ENCODE measurements at places on chromosomes 16 and 17.

DNA sequence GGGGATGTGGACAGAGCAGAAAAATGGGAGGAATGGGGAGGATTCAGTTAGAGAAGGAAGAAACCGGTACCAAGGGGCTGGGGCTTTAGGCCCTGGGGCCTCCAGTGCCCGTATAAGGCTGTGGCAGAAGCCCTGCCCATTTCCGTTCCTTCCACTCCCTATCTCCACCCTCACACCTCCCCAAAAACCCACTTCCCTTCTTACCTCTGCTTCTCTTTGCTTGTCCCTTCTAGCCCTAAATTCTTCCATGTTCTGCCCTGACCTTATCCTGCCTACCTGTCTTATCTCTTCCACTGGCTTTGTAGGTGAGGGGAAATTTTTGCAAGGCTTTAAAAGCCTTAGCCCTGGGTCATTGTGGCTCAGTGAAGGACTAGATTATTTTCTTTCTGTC is 4.1 kb downstream of the RNF167 start:
- no peak for DNase-seq

GRCh38 chr16:76335180-76335974 is 58.2 kb downstream of the CNTNAP4 start:
- no peak for DNase-seq

DNA sequence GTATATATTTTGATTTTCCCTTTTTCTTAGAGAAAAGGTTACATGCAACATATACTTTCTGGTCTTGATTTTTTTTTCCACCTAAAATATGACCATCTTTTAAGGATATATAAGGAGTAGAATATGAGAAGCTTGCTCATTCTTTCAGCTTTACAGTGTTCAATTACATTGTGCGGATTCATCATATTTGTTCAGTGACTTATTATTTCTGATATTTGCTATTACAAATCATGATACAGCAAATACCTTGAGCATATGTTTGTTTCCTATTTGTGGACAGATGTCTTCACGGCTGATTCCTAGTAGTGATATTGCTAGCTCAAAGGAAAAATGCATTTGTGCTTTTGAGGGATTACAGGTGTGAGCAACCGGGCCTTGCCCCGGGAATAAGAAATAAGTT is 18.1 kb downstream of the KATNIP start:
- no peak for DNase-seq

DNA sequence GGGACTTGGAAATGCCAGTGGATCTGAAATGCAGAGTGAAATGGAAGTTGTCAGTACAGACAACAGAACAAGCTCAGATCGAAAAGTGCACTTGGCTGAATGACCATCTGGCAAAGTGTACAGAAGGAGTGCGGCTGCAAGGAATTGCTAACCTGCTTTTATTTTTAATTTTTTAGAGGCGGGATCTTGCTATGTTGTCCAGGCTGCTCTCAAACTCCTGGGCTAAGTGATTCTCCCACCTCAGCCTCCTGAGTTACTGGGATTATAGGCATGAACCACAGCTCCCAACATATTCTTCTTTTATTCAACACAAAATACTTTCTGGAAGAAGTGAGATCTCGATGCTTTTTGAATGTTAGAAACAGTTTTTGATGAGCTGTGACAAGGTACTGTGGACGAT is 3.6 kb downstream of the LRRC59 start:
- DNase-seq, result no peak

DNA sequence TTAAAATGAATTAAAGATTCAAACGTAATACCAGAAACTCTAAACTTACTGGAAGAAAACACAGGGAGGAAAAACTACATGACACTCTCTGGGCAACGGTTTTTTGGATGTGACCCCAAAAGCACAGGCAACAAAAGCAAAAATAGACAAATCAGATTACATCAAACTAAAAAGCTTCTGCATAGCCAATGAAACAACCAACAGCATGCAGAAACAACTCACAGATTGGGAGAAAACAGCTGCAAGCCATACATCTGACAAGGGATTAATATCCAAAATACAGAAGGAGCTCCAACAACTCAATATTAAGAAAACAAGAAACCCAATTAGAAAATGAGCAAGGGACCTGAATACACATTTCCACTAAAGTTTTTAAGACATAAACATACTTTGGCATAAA is 69.2 kb upstream of the ALOX12 start:
- DNase-seq, result no peak

GRCh38 chr17:4485676-4486646 is 12.7 kb upstream of the SPNS2 start:
- DNase-seq, result no peak

DNA sequence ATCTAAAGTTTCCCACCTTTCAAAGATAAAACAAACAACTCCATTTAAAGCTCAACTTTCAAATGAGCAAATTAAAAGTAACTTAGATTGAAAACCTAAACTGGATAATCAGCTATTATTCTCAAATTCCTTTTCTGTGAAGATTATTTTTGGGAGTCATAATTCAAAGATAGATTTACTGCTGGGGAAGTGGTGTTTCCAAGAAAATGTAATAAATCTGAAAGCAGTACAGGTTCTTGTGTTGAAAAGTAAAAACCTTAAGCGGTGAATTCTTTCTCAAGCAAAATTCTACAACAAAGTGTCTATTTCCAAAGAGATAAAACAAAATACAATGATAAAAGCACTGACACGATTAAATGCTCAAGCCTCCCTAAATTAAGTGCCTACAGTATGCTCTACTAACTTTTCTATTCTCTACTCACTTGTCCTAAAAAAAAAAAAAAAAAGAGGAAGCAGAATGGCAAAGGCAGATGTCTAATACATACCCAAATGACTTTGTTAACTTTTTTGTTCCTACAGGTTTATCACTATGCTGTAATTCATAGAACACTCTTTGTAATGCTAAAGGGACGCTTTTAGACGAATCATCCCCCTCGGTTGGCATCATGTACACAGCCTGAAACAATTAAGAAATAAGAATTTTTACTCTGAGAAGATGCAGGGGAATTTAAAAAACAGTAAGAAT is 34.5 kb downstream of the LITAFD start:
- no peak for DNase-seq

DNA sequence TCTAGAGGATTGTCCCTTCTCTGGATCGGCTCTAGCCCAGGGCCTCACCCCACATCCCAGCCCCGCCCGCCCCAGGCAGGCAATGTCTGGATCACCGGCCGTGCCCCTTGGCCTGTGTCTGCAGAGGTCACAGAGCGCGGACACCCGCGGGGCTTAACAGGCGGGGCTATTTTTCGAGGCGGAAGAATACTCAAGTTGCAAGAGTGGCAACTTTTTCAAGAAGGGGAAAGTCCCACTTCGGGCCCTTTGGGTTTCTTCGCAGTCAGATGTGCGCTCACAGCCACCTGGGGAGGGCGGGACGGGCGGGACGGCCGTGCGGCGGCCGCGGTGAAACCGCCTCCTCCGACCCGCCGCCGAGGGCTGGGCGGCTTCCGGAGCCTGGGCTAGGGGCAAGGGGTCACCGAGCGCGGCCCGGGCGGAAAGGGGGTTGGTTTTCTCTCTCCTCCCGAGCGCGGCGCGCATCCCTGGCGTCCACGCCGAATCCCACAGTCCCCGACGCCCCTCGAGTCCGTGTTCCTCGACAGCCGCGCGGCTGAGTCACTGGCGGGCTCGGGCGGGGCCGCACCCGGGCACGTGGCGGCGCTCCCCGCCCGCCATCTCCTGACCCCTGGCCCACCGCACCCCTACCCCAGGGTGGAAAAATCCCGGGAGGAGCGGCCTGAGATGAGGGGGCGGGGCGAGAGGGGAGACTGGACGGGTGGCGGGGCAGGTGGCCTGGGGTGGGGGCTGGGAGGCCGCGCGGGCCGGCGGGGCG is 1.2 kb upstream of the PFN1 start:
- DNase-seq, result peak; percentile 81

GRCh38 chr16:48622456-48623303 is 12.7 kb upstream of the N4BP1 start:
- DNase-seq, result no peak

DNA sequence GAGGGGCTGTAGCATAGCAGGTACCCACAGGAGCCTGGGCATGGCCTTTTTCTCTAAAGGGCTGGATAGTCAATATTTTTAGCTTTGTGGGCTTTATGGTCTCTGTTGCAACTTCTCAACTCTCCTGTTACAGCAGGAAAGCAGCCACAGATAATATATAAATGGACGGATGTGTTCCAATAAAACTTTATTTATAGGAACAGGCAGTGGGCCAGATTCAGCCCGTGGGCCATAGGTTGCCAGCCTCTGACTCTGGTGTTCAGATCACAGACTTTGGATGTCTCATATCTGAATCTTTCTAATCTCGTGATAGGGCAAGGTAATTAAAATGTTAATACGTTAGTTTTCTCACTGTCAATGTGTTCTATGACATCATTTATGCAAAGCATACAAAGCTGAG is 136.4 kb downstream of the WWOX start:
- DNase-seq, result no peak

DNA sequence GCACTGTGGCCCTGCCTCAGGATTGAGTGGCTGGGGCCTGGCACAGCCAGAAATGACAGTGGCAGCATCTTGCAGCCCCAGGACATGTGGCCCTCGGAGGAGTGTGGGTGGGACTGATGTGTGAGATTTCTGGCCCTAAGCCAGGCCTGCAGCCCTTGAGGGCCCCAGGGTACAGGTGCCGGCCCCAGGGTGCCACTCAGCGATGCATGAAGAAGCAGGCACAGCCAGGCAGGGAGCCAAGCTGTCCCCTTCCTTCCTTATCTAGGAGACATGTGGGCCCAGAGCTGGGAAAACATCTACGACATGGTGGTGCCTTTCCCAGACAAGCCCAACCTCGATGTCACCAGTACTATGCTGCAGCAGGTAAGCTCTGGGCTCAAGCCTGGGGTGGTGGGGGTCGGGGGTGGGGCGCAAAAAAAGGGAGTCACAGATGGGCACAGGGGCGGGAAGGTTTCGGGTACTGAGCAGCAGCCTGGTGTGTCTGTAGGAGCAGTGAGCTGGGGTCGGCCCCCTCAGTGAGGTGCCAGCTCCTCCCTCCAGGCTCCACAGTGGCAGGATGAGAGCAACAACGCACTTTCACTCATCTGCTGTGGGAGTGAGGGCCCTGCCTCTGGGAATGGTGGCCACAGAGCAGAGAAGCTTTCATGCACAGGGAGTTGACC is 4.1 kb downstream of the ACE start:
- no peak for DNase-seq

DNA sequence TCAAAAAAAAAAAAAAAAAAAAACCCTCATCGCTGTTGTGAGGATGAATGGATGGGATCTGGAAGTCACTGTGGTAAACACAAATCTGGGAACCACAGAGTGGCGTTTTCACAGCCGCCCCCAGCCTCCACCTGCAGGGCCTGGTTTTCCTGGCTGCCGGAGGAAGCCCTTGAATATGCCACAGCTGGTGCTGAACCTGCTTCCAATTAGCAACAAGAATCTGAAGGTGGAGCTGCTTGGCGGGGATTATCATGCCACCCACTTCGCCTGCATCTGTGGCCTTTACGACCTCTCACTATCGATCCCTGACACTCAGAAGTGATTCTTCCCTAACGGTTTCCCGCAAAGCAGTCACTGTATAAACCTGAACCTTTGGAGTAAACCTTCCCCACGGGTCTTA is 16.1 kb downstream of the MRM3 start:
- DNase-seq, result no peak

GRCh38 chr16:3641801-3642396 is 12.6 kb upstream of the DNASE1 start:
- no peak for DNase-seq

GRCh38 chr17:50527155-50527762 is 5.3 kb upstream of the EPN3 start:
- DNase-seq, result no peak

DNA sequence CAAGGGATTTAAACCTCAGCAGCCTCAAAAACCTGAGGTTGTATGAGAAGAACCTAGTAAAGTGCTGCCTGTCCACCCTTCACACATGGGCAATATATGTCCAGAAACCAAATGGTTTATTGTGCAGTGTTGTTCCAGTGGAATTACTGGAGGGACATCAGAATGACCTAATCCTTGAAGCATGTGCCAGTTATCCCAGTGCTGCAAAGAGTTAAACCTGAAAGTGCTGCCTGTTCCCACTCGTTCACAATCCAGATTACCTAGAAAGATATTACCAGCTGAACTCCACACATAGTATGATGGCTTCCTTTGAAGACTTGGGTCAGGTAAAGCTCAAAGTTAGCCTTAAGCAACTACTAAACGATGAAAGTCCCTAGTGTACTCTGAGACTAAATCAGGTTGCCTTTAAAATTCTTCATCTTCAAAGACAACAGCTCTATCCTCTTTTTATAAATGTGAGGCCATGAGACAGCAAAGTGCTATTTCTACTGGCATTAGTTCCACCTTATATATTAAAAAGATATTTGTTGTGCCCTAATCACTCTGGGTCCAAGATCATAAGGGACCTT is 133.1 kb downstream of the SNX11 start:
- no peak for DNase-seq

DNA sequence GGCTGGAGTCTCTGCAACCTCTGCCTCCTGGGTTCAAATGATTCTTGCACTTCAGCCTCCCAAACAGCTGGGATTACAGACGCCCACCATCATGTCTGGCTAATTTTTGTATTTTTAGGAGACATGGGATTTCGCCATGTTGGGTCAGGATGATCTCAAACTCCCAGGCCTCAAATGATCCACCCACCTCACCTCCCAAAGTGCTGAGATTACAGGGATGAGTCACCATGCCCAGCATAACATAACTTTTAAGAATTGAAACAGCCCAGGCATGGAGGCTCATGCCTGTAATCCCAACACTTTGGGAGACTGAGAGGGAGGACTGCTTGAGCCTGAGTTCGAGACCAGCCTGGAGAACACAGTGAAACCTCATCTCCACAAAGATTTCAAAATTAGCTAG is 2.5 kb downstream of the RSL1D1 start:
- no peak for DNase-seq

GRCh38 chr16:63617047-63617989 is 1504.5 kb downstream of the CDH11 start:
- DNase-seq, result no peak

- DNase-seq, result no peak
These were observed 12.5 kb downstream of the SREBF1 start for GRCh38 chr17:17824119-17824782.

DNA sequence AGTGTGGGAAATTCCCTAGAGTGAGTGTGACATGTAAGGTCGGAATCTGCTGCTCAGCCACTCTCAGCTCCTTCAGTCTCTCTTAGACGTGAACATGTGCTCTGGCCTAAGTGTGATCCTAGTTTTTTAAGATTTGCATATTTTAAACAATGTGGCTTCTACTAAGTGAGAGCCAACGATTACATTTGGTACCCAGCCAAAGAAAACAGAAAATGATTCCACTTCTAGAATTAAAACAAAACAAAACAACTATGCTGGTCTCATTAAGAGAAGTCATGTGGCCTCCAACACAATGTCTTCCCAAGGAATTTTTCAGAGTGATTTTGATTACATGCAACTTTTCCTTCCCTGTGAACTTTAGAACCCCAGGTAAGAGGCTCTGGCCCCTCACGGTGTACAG is 10.1 kb downstream of the TMEM238L start:
- DNase-seq, result no peak
